H1 (cell line): ENCODE measurements at places on chromosomes 11 and 22. TPM values are rescaled to one million over a fixed set of nuclear protein-coding genes. Genes with fewer than 3 reads are reported as not detected.
A peak's percentile ranks its signal among the peaks of the same experiment; 100 is the strongest.

Gene ART1
- not detected in 2 replicates for total RNA-seq

Gene OR51B2
- total RNA-seq: not detected in 2 replicates

Gene TYR
- not detected in 2 replicates for total RNA-seq

GRCh38 chr11:45089251-45089650, 57.2 kb upstream of the PRDM11 start:
- no peaks in the 10 kb centered on the region for H3K36me3 ChIP-seq
- H3K4me3 ChIP-seq: no peak overlapping the region
- no peaks in the 10 kb centered on the region; the same call in 1 of the 2 replicates for H3K27me3 ChIP-seq
- H3K27ac ChIP-seq: no peak overlapping the region
- DNase-seq: no peak

GRCh38 chr11:100999756-101000155, 129.9 kb downstream of the PGR start:
- no peak overlapping the region for H3K4me3 ChIP-seq
- no peak for DNase-seq
- no peaks in the 10 kb centered on the region for H3K36me3 ChIP-seq
- no peaks in the 10 kb centered on the region for H3K4me1 ChIP-seq
- no peaks in the 10 kb centered on the region for H3K27me3 ChIP-seq

- H3K4me1 ChIP-seq: peaks cover 5% of the 10 kb centered on the region
- DNase-seq: no peak
- H3K27me3 ChIP-seq: no peaks in the 10 kb centered on the region
- no peak overlapping the region for H3K4me3 ChIP-seq
- H3K36me3 ChIP-seq: 0 out of 2 replicates have a peak, but pooled peaks cover 3% of the 10 kb centered on the region
- H3K27ac ChIP-seq: no peak overlapping the region
These were observed 123.6 kb downstream of the MN1 start for GRCh38 chr22:27677905-27678458.

- no peaks in the 10 kb centered on the region for H3K36me3 ChIP-seq
- DNase-seq: no peak
- H3K4me3 ChIP-seq: no peak within 1 kb of the TSS
These were observed at the start of gene GPR152 for GRCh38 chr11:67452141-67452952. Gene GPR152, minus strand, starts transcription at chr11:67452729. Its CDS starts 5 bp downstream, at chr11:67452724.

- H3K27ac ChIP-seq: peak overlapping the region; percentile 100
- H3K36me3 ChIP-seq: peaks cover 12% of the 10 kb centered on the region
- H3K4me1 ChIP-seq: peaks cover 13% of the 10 kb centered on the region
- no peak for DNase-seq
- peak overlapping the region; percentile 94 for H3K4me3 ChIP-seq
These were observed 321 bp downstream of the RHBDD3 start for GRCh38 chr22:29267462-29267857.

GRCh38 chr11:22677153-22677903, 10.9 kb downstream of the GAS2 start:
- no peaks in the 10 kb centered on the region for H3K27me3 ChIP-seq
- H3K4me1 ChIP-seq: no peaks in the 10 kb centered on the region
- DNase-seq: no peak
- H3K36me3 ChIP-seq: no peaks in the 10 kb centered on the region
- H3K27ac ChIP-seq: no peak overlapping the region
- H3K4me3 ChIP-seq: no peak overlapping the region
